Caki2 (cell line): ENCODE measurements at places on chromosomes 1 and 21. TPM values are rescaled to one million over a fixed set of nuclear protein-coding genes. Genes with fewer than 3 reads are reported as not detected.

DNA sequence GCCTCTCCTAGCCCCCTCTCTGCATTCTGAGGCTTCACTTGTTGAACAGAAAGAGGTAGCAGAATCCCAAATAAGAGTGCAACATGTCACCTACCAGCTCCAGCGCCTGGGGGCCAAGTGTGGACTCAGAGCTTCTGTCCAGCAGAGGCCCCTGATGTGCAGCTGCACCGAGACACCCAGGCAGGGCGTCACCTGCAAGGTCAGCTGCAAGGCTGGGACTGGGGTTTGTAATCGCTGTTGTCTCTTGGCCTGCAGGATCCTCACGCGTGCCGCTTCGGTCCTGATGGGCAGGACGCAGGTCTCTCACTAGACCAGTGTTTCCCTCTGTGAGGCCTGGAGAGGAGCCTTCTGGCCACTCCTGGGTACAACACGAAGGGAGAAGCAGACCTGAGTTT is 4.3 kb upstream of the SLX9 start:
- no peak for DNase-seq

DNA sequence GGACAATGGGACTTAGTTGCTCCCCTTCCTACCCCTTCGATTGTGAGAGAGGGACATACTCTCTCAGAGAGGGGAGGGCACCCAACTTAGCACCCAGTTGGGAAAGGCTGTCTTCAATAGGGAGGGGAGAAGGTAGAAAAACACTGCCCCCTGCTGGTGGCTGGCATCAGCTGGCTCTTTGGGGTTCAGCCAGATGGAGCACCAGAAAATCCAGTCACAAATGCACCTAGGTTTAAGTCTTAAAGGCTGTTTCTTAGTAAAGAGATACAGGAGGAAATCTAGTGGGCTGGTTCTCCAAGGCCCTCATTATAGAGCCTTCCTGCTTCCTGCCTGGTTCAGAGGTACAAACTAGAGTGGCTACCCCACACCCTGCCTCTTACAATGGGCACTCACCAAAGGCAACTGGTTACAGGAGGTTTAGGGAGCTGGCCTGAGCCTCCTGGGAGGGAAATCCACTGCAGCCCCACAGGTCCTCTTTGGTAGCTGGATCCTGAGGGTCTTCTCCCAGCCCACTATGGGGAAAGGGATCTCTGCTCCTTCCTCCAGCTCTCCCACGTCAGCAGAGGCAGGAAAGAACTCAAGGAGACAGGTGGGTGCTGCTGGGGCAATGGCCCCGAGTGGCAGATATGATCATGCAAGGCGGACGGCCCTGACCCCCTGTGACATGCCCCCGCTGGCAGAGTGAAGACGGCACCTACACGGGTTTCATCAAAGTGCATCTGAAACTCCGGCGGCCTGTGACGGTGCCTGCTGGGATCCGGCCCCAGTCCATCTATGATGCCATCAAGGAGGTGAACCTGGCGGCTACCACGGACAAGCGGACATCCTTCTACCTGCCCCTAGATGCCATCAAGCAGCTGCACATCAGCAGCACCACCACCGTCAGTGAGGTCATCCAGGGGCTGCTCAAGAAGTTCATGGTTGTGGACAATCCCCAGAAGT is 28.3 kb downstream of the EIF2D start:
- DNase-seq, result peak; percentile 52

DNA sequence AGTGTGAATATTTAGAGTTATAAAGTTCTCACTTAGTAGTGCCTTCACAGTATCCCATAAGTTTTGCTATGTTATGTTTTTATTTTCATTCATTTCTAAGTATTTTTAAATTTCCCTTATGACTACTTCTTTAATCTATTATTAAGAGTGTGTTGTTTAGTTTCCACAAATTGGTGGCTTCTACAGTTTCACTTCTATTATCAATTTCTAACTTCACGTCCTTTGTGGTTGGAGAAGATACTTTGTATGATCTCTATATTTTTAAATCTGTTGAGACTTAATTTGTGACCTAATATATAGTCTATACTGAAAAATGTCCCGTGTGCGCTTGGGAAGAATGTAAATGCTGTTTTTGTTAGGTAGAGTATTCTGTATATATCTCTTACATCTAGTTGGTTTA is 11.7 kb downstream of the CHIA start:
- no peak for DNase-seq

GRCh38 chr1:184701816-184702215 is 52.8 kb downstream of the EDEM3 start:
- no peak for DNase-seq

- DNase-seq, result no peak
Measured at GRCh38 chr1:163785868-163786405, 464.2 kb downstream of the NUF2 start.

DNA sequence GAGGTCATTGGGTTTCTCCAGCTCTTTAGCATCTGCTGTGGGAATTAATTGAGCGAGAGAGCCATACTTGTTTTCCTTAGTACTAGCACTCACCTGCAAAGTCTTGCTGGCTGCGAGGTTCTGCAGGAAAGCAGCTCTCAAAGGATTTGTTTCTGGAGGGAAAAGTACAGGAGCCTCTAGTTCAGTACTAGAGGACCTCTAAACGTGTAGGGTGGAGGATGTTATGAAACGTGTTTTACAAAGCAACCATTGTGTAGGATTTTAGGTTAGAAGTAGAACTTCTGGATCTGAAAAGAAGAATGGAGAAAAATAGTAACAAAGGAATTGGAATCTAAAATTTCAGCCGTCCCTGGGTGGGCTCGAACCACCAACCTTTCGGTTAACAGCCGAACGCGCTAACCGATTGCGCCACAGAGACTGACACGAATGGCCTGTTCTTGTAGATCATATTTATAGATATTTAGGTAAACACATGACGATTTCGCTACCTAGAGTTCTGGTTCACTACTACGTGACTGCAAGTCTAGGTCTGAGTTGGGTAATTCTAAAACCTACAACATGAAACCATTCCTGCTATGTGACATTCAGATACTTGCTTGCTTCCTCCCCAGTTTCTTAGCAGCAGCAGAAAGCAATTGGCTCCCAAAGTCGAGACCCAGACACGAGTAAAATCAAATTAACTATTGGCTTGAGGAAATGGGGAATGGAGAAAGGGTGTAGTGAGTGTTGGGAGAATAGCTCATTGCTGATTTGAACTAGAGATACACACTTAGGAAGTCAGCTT is 60.2 kb upstream of the CFAP126 start:
- DNase-seq, result peak; percentile 44

DNA sequence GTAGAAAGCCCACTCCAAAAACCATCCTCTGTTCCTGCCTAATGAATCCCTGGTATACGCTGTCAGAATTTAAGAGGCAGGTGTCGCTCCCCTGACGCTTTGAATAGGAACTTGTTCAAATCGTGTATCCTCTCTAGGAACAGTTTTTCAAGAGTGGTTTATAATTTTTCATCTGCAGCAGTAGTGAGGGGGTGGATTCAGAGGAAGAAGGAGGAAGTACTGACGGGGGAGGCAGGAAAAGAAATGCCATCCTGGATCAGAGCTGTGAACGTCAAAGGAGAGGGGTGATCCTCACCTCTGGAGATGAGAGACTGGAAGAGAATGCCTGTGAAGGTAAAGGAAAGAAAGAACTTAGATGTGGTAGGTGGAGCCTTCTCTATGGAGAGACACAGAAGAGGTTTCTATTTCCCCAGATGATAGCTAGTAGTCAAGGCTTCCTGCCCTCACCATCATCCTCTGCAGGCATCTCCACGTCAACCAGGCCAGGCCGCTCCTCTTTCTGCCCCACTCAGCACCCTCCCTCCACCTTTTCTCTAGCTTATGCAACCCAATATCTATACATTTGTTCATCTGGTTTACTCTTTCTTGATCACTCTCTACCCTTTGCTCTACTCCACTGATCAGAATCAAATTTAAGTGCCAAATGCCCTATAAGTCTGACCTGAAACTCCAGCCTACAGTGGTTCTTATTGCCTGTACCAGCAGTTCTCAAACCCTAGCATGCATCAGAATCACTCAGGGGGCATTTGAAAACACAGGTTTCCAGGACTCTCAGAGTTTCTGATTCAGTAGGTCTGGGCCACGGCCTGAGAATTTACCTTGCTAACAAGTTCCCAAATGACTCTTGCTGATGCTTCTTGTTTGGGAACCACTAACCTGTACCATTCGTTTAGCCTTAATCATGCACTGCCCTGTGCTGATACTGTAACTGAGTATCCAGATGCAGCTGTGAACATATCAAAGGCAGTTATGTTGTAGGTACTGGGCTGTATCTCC is 13.1 kb upstream of the BCL9 start:
- no peak for DNase-seq

GRCh38 chr1:56532350-56532683 is 47.0 kb downstream of the PLPP3 start:
- DNase-seq, result no peak

GRCh38 chr1:119373465-119373864 is 4.9 kb downstream of the HAO2 start:
- DNase-seq, result no peak

DNA sequence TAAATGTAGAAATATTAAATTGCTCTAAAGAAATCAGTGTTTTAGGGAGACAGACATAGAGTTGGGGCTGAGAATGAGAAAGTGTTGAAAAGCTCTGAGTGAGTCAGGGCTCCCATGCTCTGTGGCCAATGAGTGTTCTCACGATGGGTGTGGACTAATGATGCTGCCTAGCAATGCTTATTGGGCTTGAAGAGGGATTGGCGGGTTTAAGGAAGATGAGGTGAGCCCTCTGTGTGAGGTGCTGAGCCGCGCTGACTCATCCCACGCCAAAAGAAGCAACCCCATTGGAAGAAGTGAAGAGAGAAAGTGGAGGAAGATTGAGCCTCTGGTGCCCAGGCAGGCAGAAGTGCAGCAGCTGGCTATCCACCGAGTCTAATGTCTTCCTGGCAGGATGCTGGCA is 65.1 kb upstream of the DPT start:
- DNase-seq, result peak; percentile 79

GRCh38 chr1:232110281-232111090 is 483.9 kb downstream of the DISC1 start:
- no peak for DNase-seq

- no peak for DNase-seq
Measured at GRCh38 chr1:20590306-20590777, 1.4 kb downstream of the CDA start.

GRCh38 chr21:42941696-42942085 is 16.3 kb upstream of the ERVH48-1 start:
- no peak for DNase-seq

DNA sequence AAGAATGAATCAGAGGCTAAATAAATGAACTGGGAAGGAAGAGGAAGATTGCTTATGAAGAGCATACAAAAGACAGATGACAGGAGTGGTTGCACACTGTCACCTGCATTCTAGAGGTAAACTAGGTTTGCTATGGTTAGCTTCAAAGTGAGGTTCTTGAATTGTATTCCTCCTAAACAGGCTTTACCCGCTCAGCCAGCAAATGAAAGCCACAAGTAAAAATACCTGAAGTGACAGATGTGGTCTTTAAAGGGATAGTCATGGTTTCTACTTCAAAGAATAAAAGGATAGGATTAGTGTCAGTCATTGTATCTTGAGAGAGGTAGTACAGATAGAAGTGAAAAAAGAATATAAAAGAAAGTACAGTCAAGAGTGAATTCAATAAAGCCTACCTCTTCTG is 32.4 kb upstream of the PRDX6 start:
- DNase-seq, result no peak

Gene SPATA1
- total RNA-seq, result not detected in 2 replicates

DNA sequence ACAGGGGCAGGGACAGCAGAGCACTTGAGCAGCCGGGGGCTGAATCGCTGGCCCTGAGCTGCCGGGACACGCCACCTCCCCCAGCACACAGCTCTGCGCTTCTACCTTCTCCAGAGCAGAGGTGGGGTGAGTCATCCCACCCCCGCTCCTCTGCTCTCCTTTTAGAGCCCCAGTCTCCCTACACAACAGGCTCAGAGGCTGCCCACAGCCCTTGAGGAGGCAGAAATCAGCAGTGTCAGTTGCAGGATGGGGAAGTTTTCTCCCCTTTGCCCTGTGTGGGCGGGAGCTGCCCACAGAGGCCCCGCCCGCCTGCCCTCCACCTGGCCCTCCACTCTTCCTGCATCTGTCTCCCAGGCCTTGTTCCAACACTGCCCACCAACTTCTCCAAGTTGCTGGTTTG is 94.6 kb downstream of the STUM start:
- DNase-seq, result no peak

- no peak for DNase-seq
Measured at GRCh38 chr1:17994046-17994445, 113.6 kb upstream of the IGSF21 start.

Gene LCE1A
- total RNA-seq, result not detected in 2 replicates

Gene AGPAT3
- 29.0 and 56.9 TPM in 2 replicates for total RNA-seq

DNA sequence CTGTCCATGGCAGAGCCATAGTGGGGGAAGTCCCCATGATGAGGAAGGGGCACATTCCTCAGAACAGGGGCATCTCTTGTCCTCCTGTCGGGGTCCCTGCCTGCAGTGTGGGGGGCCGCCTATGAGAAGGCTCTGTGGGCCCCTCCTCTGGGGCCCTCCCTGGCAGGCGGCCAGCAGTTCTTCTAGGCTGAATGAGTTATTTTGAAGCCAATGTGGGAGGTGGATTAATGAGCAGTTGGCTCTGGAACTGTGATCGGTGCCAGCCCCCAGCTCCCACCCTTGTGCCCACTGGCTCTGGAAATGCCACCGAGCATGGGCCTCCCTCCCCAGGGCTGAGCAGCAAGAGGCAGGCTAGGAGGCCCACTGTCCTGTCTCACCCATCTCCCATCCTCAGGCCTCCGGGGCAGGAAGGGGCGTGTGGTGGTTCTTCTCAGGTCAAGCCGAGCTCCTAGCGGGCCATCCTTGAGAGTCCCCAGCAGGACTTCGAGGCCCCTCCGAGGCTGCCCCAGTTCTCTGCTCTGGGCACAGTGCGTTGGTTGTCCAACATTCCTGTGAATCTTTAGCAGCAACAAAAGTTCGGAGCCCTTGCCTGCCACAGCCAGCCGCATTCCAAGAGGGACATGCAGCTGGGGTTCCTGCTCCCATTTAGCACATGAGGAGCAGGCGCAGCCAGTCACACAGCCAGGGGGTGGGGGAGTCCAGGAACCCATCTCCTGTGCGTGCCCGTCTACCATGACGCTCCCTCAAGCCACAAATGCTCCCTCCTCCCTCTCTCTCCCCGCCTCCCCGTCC is 57.2 kb downstream of the EDN2 start:
- DNase-seq, result no peak

GRCh38 chr1:6747674-6748073 is 37.6 kb upstream of the CAMTA1 start:
- no peak for DNase-seq

DNA sequence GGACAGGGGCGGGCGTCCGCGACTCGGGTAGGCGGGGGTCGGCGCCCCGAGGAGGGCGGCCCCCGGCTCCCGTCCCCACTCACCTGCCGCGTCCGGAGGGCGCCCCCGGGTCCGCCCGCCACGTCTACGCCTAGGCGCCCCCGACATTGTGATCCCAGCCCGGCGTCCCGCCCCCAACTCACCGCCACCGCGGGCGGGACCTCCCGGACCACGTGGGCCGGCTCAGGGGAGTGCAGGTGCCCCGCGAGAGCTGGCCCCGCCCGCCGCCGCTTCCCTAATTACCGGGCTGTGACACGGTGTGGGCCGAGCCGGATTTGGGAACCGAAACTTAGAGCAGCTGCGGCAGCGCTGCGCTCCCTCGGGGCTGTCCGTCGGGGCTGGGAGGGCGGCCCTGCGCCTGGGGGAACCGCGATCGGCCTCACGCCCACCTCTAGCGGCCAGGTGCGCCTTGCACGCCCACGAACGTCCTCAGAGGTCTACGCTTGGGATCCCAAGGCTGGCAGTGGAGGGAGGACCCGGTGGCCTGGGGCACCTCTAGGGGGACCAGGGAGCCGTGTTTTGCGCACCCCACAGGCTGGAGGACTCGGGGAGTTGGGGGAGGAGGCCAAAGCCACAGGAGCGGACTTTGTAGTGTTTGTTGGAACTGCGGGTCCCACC is 521 bp upstream of the NADK start:
- DNase-seq, result peak; percentile 66

Gene LEMD1
- 0.27 TPM in 1 of 2 replicates, not detected in the other for total RNA-seq

Gene SLAMF1
- not detected in 2 replicates for total RNA-seq

Gene OLFML3
- total RNA-seq, result not detected in 2 replicates

Gene ZNF669
- 5.6 and 12.8 TPM in 2 replicates for total RNA-seq
